CD4-positive, alpha-beta memory T cell (primary cell): ENCODE measurements at places on chromosomes 3 and 15.

- peaks cover 1% of the 10 kb centered on the region for H3K4me1 ChIP-seq
- no peak overlapping the region for H3K27ac ChIP-seq
- H3K4me3 ChIP-seq, result no peak overlapping the region
- no peaks in the 10 kb centered on the region for H3K27me3 ChIP-seq
- DNase-seq, result no peak
Measured at GRCh38 chr15:65937054-65937453, 67.8 kb downstream of the RAB11A start.

GRCh38 chr3:31522152-31522551 lies 10.6 kb upstream of the STT3B start:
- no peaks in the 10 kb centered on the region for H3K27me3 ChIP-seq
- peaks cover 16% of the 10 kb centered on the region for H3K4me1 ChIP-seq
- H3K4me3 ChIP-seq, result no peak overlapping the region

DNA sequence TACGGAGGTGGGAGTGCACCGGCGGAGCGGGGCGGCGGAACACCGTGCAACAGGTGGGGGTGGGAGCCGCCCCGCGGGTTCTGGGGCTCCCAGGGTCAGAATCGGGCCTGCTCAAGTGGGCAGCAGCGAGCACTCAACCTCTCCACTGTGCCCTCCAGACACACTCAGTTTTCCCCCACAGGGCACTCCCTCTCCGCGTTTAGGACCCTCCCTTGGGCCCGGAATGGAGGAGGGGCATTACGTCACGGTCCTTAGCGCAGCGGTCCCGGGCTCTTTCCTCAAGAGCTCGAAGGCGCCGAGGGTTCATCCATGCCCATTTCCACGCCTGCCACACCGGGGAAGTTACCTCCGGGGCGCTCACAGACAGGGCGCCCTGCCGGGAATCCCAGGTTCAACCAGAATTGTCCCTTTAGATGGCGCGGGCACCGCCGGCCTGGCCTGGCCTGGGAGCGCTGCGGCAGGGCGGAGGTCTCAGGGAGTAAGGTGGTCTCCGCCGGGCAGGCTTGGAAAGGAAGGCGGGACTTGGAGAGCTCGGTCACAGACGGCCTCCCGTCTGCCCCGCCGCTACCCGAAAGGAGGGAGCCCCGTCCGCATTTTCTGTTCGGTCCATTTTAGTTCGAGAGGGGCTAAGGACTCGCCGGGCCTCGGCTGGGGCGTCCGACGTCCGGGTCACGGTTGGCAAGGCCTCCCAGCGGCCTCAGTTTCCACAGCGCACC lies 5.1 kb downstream of the RNU6-1 start:
- peaks cover 58% of the 10 kb centered on the region for H3K4me1 ChIP-seq
- no peak overlapping the region for H3K27ac ChIP-seq
- H3K36me3 ChIP-seq, result no peaks in the 10 kb centered on the region
- peak overlapping the region; percentile 51 for H3K4me3 ChIP-seq

DNA sequence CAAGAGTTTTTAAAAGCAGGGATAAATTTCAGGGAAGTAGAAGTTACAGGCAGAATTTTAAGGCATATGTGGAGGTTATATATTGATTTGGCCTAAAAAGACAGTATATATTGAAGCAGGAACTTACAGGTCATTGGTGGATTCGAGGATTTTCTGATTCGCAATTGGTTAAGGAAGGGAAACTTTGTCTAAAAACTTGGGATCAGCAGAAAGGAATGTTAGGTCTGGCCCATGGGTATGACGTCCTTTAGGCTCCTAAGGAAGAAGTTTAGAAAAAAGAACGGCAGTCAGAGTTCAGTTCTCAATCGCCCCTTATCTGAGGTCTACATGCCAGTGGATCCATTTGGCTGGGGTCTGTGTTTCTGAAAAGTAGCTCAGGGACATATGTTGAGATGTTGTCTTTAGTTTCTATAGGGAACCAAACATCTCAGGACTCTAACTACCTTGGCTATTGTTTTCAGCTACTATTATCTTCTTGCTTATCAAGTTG lies 33.2 kb upstream of the ACP3 start:
- DNase-seq, result no peak
- H3K27ac ChIP-seq, result no peak overlapping the region
- H3K36me3 ChIP-seq, result no peaks in the 10 kb centered on the region

DNA sequence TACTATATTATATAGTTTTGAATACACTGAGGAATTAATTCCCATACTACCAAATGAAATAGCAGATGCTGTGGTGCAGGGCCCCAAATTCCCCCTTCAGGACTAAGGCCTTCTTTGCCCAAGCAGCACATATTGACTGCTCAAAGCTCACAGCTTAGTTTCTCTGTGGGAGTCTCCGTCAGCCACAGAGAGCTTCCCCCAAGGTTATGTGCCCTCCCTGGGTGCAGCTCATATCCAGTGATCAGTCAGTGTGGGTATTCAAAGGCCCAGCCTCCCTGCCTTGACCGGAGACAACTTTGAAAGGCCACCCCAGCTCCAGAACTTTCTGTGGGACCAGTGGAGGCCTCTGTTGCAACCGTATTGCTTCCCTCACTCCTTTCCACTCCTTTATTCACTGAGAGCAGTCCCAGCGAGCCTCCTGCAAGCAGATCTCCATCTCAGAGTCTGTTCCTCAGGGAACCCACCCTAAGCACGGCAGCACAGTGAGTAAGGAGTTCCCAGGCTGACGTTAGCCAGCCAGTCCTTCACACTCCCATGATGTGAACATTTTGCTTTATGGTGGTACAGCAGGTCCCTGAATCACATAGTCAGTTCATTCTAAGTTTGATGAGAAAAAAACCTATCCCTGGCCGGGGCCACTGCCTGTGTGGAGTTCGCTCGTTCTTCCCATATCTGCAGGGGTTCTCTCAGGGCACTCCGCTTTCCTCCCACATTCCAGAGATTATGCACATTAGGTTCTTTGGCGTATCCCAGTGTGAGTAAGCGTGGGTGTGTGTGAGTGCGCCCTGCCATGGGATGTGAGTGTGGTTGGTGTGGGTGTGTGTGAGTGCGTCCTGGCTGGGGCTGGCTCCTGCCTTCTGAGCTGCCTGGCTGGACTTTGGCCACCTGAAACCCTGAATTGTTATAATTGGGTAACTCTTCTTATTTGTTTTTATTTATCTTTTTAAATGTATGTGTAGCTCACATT lies 64.4 kb upstream of the PPARG start:
- H3K36me3 ChIP-seq, result no peaks in the 10 kb centered on the region
- no peak overlapping the region for H3K27ac ChIP-seq
- H3K4me1 ChIP-seq, result no peaks in the 10 kb centered on the region

DNA sequence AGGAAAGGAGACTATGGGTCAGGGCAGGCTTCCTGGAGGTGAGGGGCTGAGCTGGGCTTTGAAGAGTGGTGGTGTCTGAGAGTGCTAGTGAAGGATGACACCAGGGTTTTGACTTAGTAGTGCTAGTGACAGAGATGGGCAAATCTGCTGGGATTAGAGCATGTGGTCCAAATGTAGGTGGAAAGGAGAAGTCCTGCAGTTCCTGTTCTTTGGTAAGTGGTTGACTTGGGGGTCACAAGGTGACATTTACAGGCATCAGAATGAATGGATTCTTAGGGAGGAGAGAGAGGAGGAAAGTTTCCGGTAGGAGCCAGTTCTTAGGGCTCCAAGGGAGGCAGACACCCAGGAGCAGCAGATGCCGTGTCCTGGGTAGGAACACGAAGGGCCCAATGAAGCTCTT lies 796 bp upstream of the DOCK3 start:
- H3K4me3 ChIP-seq, result no peak overlapping the region
- H3K36me3 ChIP-seq, result no peaks in the 10 kb centered on the region
- no peak for DNase-seq
- no peak overlapping the region for H3K27ac ChIP-seq
- peaks cover 4% of the 10 kb centered on the region for H3K27me3 ChIP-seq
- peaks cover 9% of the 10 kb centered on the region for H3K4me1 ChIP-seq

GRCh38 chr3:100425316-100425715 lies 24.0 kb downstream of the LNP1 start:
- no peaks in the 10 kb centered on the region for H3K36me3 ChIP-seq
- H3K4me1 ChIP-seq, result no peaks in the 10 kb centered on the region

DNA sequence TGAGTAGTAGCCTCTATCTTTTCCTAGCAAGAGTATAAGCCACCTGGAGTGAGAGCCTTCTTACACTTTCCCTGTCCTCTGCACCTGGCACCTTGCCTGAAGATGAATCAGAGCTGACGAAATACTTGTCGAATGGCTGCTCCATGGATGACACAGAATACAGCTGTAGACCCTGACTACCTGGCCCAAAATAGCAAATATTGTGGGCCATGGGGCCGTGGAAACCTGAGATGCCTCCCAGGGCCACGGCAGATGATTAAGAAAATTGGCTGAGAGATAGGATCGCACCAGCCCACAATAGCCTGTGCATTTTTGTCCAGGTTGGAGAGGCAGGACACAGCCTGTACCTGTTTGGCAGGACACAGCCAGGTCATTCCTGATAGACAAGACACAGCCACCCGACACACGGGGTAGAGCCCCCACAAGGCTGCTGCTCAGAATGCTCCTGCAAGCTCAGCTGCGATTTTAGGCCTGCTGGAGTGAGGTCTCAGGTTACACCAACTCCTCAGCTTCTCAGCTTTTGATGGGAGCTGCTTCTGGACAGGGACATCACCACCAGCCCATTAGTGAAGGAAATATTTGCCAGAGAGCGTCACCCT lies 22.9 kb upstream of the TPM1 start:
- DNase-seq, result no peak
- no peak overlapping the region for H3K27ac ChIP-seq
- H3K4me3 ChIP-seq, result no peak overlapping the region
- H3K27me3 ChIP-seq, result no peaks in the 10 kb centered on the region
- H3K4me1 ChIP-seq, result no peaks in the 10 kb centered on the region

GRCh38 chr15:36364377-36364776 lies 215.0 kb upstream of the CDIN1 start:
- H3K36me3 ChIP-seq, result no peaks in the 10 kb centered on the region
- DNase-seq, result no peak
- no peak overlapping the region for H3K27ac ChIP-seq
- no peaks in the 10 kb centered on the region for H3K4me1 ChIP-seq

DNA sequence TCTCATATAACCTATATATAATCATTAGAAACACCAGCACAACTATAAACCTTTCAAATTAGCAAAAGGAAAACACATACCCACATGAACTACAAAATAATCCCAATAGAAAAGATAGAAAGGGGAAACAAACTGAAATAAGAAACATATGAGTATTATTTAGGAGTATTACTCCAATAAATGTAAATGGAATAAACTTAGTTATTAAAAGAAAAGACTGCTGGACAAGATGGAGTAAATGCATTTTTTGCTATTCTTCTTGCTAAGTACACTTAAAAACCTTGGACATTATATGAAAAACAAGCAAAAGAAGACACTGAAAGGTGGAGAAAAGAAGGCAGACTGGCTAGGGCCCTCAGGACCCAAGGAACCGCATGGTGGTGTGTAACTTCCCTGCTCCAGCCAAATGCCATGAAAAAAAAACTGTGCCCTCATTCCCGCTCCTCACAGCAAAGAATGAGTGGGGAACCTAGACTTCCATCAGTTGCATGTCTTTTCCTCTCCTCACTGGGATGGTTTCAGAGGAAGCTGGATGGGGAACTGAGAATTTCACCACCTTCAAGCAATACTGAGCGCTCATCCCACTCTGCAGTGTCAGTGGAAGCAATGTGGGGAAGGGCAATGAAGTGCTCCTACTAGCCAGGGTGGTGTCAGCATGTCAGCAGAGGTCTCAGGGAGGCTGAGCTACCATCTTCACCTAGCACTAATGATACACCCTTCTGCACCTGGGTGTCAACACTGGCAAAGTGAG lies 43.7 kb upstream of the ADAMTS17 start:
- no peak overlapping the region for H3K27ac ChIP-seq
- H3K27me3 ChIP-seq, result no peaks in the 10 kb centered on the region
- DNase-seq, result no peak
- H3K36me3 ChIP-seq, result no peaks in the 10 kb centered on the region
- no peak overlapping the region for H3K4me3 ChIP-seq
- no peaks in the 10 kb centered on the region for H3K4me1 ChIP-seq

DNA sequence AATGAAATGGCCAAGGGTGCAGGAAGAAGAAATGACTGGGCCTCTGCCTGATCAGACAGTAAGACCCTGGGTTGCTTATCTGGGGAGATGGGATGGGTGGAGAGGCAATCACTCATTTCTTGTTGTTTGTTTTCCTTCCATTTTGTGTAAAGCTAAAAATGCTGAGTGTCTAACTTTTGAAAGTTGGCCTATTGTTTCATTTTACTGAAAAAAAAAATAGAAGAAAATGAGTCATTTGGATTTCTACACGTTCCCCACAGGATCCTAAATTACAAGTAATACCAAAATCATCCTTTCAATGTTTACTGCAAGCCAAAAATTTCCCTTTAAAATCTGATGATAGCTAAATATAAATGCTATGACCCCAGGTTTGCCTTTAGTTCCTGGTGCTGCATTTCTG lies 30.6 kb downstream of the PTX3 start:
- H3K4me3 ChIP-seq, result no peak overlapping the region
- H3K36me3 ChIP-seq, result no peaks in the 10 kb centered on the region
- H3K4me1 ChIP-seq, result no peaks in the 10 kb centered on the region

DNA sequence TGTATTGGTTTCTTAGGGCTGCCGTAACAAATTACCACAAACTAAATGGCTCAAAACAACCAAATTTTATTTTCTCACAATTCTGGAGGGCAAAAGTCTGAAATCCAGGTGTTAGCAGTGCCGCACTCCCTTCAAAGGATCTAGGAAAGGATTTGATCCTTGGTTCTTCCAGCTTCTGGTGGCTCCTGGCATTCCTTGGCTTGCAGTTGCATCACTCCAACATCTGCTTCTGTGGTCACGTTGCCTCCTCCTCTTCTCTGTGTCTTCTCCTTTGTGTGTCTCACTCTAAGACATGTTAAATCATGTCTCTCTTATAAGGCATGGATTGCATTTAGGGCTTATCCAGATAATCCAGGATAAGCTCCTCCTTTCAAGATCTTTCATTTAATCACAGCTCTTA lies 262.2 kb downstream of the MEX3B start:
- no peaks in the 10 kb centered on the region for H3K36me3 ChIP-seq
- no peaks in the 10 kb centered on the region for H3K27me3 ChIP-seq
- H3K4me1 ChIP-seq, result no peaks in the 10 kb centered on the region
- DNase-seq, result no peak
- H3K27ac ChIP-seq, result no peak overlapping the region
- no peak overlapping the region for H3K4me3 ChIP-seq

DNA sequence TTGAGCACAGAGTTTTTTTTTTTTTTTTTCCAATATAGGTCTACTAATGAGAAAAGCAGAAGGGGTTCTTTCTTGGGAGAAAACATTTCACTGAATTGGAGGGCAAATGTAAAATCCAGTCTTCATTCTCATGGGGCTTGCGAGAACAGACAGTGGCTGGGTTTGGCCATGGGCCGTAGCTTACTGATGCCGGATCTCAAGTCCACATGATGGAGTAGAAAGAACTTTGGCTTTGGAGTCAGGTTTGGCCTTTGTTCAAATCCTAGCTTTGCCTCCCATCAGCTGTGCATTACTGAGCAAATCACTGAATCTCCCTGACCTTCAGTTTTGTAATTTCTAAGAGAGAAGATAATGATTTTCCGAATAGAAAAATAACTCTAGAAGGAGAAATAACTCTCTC lies 59.7 kb downstream of the LMCD1 start:
- H3K4me1 ChIP-seq, result no peaks in the 10 kb centered on the region
- H3K36me3 ChIP-seq, result no peaks in the 10 kb centered on the region
- H3K4me3 ChIP-seq, result no peak overlapping the region
- no peak overlapping the region for H3K27ac ChIP-seq
- DNase-seq, result no peak
